Stimulated activated CD8-positive, alpha-beta memory T cell treated with anti-CD3 and anti-CD28 coated beads, Interleukin-15, amount 100 ng/mL, for 24 hours (primary cell): ENCODE measurements at places on chromosomes 2 and 18.

DNA sequence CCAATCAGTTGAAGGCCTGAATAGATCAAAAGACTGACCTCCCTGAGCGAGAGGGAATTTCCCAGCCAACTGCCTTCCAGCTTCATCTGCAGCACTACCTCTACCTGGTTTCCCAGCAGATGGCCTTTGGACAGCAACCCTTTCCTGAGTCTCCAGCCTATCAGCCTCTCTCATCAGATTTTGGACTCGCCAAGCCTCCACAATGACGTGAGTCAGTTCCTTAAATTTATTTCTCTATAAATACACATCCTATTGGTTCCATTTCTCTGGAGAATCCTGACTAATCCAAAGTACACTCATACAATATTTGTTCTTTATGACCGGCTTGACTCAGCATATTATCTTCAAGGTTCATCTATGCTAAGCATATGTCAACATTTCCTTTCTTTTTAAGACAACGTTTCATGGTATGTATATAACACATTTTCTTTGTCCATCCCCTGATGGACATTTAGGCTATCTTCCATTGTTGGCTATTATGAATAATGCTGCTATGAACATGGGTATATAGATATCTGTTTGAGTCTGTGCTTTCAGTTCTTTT lies 294.6 kb downstream of the LRATD1 start:
- no peak for DNase-seq

GRCh38 chr2:228527197-228527881 lies 345.9 kb upstream of the SPHKAP start:
- DNase-seq, result no peak

GRCh38 chr2:193462411-193462810 lies 1267.7 kb upstream of the TMEFF2 start:
- DNase-seq, result no peak

GRCh38 chr18:6871566-6871965 lies 142.1 kb downstream of the ARHGAP28 start:
- no peak for DNase-seq

GRCh38 chr2:191382801-191383200 lies 137.6 kb downstream of the MYO1B start:
- no peak for DNase-seq

- DNase-seq, result peak; percentile 35
These were observed 166.4 kb downstream of the PDE11A start for GRCh38 chr2:177906041-177906718.
